ENCODE measurements at places on chromosomes 6 and 20. TPM values are rescaled to one million over a fixed set of nuclear protein-coding genes. Genes with fewer than 3 reads are reported as not detected.

The CCM2L gene
- total RNA-seq, result 8.5 TPM

The FGD2 gene
- 5.7 TPM for total RNA-seq

The KPNA5 gene
- total RNA-seq, result 8.3 TPM

The CCN6 gene
- not detected for total RNA-seq

GRCh38 chr6:154169193-154169847 lies 130.3 kb downstream of the OPRM1 start:
- DNase-seq, result no peak

DNA sequence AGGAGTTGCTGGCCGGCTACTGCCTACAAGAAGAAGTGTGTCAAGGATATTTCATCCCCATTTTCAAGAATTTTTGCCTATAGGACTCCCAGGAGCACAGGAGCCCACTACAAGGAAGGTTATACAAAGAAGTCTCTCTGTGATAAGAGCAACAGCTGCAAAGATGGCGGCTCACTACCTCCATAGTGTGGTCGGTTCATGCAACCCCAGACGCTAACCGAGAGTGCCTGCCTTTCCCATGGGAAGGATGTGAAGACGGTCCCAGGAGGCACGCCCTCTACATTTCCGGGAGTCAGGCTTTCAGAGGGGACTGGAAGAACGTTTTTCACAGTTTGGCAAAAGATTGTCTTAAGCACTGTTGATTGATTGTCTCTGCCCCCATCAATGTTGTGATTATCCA lies 816.3 kb downstream of the QKI start:
- DNase-seq, result no peak

DNA sequence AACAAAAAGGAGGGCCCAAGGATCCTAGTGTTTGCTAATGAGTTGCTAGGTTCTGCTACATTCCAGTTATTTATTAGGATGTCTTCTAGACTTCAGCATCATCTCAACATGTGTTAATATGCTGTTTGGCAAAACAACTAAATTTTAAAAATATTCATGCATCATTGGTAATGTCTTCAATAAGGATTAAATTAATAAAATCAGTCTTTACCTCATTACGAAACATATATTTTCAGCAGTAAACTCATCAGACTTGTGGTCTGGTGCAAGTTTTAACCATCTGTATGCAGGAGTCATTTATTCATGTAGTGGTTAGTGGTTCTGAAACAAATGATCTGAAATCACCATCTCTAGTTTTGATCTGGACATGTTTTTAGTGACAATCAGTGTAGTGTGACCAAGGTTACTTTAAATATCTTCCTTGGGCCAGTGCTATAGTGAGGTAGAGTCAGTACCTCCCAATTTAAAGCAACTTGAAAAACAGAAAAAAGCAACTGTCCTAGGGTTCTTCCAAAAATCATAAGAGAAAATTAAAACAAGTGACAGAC lies 85.0 kb upstream of the KCNK16 start:
- no peak for DNase-seq

- no peak for DNase-seq
Measured at GRCh38 chr6:119463081-119463626, 113.6 kb upstream of the MAN1A1 start.

GRCh38 chr20:38447931-38448675 lies 13.0 kb upstream of the SNHG17 start:
- no peak for DNase-seq

GRCh38 chr20:32434434-32434833 lies 76.3 kb downstream of the ASXL1 start:
- DNase-seq, result no peak

DNA sequence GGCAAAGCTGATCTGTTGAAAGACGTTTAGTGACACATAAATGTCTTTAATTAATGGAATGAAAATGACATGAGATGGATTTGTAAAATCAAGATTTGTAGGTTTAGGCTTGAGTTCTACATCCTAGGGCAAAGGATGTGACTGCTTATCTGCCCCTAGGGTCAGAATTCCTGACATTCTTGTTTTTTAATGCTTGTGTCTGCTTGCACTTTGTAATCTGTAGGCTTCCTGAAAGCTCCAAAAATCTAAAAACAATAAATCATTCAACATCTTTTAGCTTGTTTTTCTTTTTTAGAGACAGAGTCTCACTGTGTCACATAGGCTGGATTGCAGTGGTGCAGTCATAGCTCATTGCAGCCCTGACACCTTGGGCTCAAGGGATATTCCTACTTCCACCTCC lies 107.9 kb upstream of the MLIP start:
- DNase-seq, result no peak

GRCh38 chr6:91135406-91136103 lies 548.7 kb upstream of the MAP3K7 start:
- DNase-seq, result no peak

DNA sequence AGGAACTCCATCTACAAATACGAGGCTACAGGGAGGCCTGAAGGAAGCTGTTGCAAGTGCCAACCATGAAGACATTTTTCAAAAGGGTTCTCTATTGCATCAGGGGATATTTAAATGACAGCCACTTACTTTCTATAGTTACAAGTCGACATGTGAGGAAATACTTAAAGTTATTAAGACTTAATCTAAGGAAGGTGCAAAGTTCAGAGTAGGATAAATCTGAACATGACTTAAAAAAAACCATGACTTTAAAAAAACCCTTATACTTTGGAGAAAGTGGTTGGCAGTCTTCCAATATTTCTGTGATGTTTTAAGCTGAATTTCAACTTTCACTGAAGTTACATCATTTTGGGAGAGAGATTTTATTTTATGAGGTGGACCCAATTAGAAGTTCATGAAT lies 56.3 kb upstream of the EMILIN3 start:
- DNase-seq, result no peak
